ENCODE measurements at places on chromosomes 13 and 19. TPM values are rescaled to one million over a fixed set of nuclear protein-coding genes. Genes with fewer than 3 reads are reported as not detected.

Gene TMPRSS9
- total RNA-seq: not detected

Gene CIC
- total RNA-seq: 41.7 TPM

Gene LGI4
- total RNA-seq: not detected

Gene RPS19
- 2,835 TPM for total RNA-seq

Gene INAFM1
- 3.9 TPM for total RNA-seq

Gene C19orf67
- not detected for total RNA-seq

Gene ZNF791
- total RNA-seq: 11.0 TPM

Gene SUPT20H
- total RNA-seq: 58.6 TPM

Gene ZNF98
- total RNA-seq: 3.0 TPM

Gene UHRF1
- total RNA-seq: 21.2 TPM
